ENCODE measurements at places on chromosomes 7 and 10.

DNA sequence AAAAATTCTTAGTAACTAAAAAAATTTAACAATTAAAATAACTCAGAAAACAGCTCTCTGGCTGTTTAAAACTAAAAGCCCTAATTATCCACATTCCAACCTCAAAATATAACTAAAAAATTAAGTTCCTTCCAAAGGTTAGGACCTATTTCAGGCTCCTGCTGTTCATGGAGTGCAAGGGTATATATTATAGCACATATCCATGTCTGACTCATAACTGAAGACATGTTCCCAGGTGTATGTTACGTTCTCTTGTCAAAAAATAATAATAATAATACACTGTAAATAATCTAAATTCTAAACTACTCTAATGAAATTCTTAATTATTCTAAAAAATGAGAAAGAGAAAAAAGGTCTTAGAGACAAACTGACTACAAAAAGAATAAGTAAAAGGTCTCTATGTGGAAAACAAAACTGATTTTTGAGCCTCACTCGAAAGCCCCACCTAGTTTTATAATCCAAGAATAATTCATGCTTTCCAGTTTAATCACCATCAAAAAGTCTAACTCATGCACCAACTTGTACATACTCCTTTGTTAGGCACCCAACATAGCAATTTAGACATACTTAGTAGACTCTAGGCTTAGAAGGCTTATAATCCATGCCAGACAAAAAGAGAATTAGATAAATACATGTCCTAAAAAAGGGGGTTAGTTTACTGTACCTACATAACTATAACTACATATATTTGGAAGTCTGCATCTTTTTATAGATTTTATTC, 171.4 kb downstream of the KMT2E start:
- DNase-seq = no peak

GRCh38 chr10:124262234-124262865, 156.4 kb downstream of the OAT start:
- no peak for DNase-seq

DNA sequence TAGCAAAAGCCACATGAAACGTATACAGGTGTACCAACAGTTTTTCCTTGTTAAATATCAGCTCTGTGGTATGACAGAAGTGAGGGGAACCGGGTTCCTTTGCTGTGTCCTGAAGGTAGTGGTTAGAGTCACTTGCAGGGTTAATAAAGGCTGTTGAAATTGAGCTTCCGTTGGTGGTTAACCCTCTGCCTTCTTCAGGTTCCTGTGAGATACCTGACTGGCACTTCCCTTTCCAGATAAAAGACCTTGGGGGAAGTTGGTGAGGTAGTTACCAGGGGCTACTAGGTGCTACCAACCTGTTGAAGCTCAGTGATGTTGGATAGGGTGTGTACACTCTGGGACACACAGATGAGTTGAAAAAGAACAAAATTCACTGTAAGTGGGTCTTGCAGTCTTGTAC, 384.1 kb downstream of the GATA3 start:
- DNase-seq = no peak

DNA sequence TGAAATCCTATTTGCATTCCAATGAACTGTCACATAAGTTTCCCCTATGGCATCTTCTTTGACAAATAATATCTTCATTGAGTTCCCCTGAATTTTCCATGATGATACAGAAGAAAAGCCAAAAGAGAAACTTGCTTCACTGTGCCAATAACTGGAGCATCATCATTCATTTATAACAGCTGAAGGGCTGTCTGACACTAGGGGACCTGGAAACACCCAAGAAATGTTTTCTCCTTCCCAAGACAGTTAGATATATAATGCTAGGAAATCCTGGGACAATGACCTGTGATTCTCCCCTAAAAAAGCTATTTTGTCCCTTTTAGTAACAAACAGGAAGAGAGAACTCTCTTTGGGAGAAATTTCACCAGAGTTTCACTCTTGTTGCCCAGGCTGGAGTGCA, 133.6 kb downstream of the SEMA3C start:
- no peak for DNase-seq

DNA sequence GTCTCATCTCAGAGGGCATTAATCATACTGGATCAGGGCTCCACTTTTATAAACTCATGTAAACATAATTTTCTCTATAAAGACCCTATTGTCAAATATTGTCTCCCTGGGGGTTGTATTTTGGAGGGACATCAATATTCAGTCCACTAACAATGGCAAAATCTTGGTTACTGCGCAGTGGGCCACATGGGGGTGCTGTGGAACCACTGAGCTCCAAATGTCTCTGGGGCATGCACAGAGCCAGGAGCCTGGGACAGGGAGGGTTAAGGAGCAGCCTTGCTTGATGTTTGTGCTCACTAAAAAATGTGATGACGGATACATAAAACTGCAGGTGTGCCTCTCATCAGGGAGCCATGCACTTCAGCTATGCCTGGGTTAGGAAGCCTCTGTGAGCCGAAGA, 62.1 kb upstream of the PRSS58 start:
- DNase-seq = no peak

GRCh38 chr10:67537906-67538305, 158.1 kb downstream of the CTNNA3 start:
- DNase-seq = no peak

DNA sequence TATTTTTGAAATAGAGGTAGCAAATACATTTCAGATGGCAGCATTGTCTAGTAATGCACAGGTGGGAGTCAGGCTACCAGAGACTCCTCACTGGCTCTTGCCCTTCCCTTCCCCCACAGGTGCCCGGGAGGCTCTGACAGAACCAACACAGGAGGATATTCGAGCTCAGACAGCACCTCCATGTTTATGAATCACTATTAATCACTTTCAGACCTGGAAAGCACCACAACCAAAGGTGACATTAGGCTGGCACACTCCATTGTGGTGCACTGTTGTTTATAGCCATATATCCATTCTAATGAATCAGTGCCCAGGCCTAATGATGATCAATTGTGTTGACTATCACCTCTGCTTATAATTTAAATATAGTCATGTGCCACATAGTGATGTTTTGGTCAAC, 107.8 kb upstream of the NAMPT start:
- DNase-seq = no peak

- no peak for DNase-seq
Measured at GRCh38 chr7:27661811-27662489, 733 bp downstream of the HIBADH start.

GRCh38 chr7:149883452-149883861, 9.7 kb downstream of the ATP6V0E2 start:
- DNase-seq = no peak

DNA sequence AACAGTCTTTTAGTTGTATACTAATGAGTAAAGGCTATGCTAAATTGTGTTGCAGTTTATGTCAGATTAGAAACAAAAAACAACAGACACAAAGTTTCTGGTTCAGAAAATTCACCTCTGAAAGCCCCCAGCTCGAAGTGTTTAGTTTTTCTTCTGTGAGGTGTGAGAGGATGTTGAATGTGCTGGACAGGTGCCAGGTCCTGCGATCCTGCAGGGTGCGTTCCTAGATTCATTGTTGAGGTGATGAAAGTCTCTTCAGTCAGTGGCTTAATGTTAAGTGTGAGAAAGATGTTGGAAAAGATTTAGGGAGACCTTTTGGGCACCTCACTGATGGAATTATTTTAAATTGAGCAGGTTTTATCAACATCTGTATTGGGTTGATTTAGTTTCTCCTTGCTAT, 287.3 kb downstream of the SDK1 start:
- DNase-seq = no peak

DNA sequence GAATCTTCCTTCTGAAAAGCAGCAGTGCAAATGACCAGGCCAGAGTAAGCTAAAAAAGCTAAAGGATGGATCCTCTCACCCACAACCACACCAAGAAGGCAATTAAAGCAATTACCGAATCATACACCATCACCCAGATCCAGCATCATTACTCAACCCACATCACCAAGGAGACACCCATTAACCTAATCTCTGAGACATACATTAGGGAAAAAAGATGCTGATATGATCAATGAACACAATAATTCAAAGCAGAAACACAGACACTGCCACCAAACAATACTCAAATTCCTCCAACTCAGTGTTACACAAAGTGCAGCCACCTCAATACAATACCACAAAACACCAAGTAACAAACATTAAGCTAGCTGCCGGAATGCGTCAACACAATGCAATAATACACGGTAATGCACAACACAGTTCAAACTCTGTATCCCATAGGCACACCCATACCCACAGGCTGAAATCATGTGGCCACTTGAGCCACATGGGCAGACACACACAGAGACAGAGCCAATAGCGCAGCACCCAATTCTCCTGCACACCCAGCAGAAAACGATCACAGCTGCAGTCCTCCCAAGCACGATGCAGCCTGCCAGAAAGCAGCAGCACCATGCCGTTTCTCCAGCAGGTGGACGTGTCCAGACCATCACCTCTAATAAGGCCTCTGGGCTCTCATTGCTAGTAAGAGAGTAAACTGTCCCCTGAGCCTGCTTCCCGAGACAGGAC, 21.5 kb downstream of the PAX2 start:
- no peak for DNase-seq

DNA sequence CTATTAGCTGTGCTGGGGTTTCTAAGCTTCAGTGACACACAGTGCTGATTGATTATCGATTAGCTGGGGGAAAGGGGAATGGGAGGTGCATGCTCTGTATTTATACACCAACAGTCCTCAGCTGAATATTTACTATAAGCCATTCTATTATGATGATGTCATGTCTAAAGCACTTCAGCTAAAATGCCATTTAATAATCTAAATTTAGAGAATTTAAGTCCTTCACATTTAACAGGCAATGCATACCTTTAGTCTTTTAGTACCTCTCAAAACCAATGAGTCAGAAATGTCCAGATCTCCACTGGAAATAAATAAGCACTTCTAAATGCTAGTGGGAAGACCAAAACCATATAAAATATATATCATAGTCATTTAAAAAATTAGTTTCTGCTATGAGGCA, 24.6 kb downstream of the RPP38 start:
- no peak for DNase-seq

- DNase-seq = peak; percentile 75
Measured at GRCh38 chr10:73940634-73941221, 29.8 kb downstream of the PLAU start.

DNA sequence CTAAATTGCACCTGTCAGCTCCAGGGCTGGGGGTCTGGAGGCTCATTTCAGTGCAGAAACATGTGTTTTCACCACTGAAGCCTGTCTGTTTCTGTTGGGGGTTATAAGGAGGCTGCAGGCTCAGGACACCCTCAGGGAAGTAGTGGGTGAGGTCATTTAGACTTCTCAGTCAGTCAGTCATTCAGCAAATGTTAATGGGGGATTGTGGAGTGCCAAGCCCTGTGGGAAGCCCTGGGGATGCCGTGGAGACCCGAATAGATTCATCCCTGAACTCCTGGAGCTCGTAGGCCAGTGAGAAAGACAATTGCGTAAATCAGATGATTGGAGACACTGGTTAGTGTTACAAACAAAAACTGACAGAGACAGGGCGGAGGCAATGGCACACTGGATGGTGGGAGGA, 19.2 kb downstream of the LHPP start:
- DNase-seq = no peak

DNA sequence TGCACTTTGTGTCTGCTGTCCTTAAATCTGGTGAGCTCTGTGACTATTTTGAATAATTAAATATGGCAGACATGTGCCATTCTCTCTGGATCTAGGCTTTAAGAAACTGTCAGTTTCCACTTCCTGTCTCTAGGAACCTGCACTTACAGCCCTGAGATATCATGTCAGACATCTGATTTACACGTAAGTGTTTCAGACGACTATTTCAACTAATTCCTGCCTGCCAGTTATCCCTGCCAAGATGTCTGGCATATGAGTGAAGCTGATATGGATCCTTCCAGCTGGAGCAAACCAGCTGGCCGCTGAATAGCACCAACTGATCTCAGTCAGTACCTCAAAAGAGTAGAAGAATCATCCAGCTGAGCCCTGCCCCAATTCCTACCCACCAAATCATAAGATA, 362.2 kb upstream of the SMIM30 start:
- no peak for DNase-seq

DNA sequence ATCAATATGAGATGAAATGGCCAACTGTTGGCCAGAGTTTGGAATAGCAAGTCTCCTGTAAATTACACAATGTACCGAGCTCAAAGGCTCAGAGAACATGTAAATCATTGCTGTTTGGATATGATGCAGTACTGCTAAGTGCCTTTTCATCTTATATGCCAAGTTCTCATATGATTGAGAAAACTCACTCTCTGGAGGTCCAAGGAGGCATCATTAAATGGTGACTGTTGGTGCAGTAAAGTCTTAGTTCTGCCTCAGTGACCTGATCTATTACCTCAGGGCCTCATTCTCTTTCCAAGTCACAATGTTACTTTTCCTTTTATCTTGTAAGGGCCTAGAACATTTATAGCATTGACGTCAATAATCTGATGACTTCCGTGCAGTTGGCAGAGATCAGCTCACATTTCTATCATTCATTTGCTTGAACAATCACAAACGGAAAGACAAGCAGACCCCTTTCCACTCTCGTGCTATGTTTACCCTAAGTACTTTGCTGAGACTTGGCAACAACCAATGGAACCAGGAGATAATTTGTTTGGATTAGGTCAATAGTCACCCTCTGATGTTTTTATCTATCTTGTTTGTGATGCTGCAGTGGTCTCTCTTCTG, 32.6 kb upstream of the PDK4 start:
- no peak for DNase-seq

- DNase-seq = no peak
Measured at GRCh38 chr7:112346381-112347060, 103.7 kb upstream of the IFRD1 start.

DNA sequence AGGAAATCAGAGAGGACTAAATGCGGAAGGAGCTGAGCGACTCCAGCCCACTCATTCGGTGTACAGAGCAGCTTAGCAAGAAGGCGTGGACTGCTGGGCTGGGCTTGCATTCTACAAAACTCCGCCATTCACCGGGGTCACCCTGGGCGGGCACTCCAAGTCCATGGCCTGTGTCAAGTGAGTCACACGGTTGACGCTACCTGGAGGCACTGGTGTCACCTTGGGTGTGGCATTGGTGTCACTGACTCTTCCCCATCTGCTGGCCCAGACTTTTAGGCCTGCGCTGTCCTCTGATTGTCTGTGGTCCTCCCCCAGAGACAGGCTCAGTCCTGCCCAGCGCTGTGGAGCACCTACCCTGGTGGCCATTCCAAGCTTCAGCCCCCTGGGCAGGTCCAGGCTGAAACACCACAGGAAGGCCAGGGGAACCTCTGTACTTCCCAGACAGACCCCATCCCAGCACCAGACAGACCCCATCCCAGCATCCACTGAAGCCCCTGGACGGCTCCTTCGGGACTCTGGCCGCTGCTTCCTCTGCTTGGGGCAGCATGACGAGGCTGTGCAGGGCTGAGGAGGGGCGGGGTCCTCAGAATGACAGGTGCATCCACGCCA, 30.6 kb upstream of the CNPY1 start:
- no peak for DNase-seq

DNA sequence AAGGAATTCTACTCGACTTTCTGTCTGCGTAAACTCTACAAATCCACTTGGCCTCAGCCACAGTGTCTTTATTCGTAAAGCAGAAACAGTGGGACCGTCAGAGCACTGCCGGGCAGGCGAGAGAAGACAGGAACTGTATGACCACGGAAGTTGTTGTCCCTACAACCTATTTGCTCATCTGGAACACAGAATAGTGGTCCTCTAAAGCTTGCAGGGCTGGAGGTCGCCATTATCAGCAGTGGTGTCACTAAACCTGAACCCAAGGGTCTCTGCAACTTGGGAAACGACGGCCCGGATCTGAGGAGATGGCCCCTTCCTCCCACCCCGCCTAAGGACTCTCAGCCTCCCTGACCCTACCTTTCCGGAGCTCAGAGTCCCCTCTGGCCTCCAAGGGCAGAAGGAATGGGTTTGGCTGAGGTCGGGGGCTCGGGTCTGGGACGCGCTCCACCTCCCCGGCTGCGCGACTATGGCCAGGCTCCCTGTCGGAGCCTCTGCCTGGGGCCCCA, 442 bp downstream of the STYXL1 start:
- DNase-seq = no peak
